Activated naive CD8-positive, alpha-beta T cell treated with anti-CD3 and anti-CD28 coated beads, Interleukin-2, amount 10 ng/mL, durations not matched to agents 7 days and 5 days (primary cell): ENCODE measurements at places on chromosomes 1 and 21. TPM values are rescaled to one million over a fixed set of nuclear protein-coding genes. Genes with fewer than 3 reads are reported as not detected.

SELE gene
- not detected for total RNA-seq

FAM72C gene
- 8.0 TPM for total RNA-seq

INSRR gene
- 0.47 TPM for total RNA-seq

UTS2 gene
- 2.0 TPM for total RNA-seq

LHX8 gene
- not detected for total RNA-seq

PLEKHA6 gene
- 0.97 TPM for total RNA-seq

NFASC gene
- 0.31 TPM for total RNA-seq

C1QA gene
- 0.61 TPM for total RNA-seq

TRIM46 gene
- 13.4 TPM for total RNA-seq

ADAMTS1 gene
- 1.6 TPM for total RNA-seq

SPRR2A gene
- total RNA-seq: not detected

CACHD1 gene
- total RNA-seq: 0.82 TPM

SPRR3 gene
- total RNA-seq: not detected

SPRR2D gene
- not detected for total RNA-seq

RAB42 gene
- total RNA-seq: 0.79 TPM

DNA sequence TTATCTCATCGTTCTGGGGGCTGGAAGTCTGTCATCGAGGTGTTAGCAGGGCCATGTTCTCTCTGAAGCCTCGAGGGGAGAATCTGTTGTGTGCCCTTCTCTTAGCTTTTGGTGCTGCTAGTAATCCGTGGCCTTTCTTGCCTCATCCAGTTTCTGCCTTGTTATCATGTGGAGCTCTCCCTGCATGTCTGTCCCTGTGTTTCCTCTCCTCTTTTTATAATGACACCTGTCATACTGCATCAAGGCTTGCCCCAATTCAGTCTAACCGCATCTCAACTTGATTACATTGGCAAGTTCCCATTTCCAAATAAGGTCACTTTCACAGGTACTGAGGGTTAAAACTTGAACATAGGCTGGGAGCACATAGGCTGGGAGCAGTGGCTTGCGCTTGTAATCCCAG, 82.6 kb upstream of the CNIH3 start:
- H3K36me3 ChIP-seq: no peaks in the 10 kb centered on the region
- H3K4me1 ChIP-seq: no peaks in the 10 kb centered on the region
- no peak for DNase-seq
- no peak overlapping the region for H3K27ac ChIP-seq
- H3K27me3 ChIP-seq: peaks cover 15% of the 10 kb centered on the region

DNA sequence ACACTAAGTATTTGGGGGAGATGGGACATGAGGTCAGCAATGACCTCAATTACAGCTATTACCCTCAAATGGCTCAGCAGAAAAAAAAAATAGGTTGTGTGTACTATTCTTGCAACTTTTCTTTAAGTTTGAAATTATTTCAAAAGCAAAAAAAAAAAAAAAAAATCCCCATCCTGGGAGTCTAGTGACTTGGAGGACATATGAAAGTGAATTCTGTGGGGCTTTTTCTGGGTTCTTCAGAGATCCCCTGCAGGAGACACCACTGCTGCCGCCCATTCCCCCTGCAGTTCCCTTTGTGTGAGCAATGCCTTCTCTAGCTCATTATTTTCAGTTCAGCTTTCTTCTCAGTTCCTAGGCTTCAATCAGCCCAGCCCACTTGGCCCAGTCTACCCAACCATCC, 16.7 kb downstream of the HSD11B1 start:
- H3K4me1 ChIP-seq: peaks cover 9% of the 10 kb centered on the region
- no peak for DNase-seq
- H3K36me3 ChIP-seq: peaks cover 4% of the 10 kb centered on the region
- no peak overlapping the region for H3K27ac ChIP-seq
- H3K27me3 ChIP-seq: no peaks in the 10 kb centered on the region

DNA sequence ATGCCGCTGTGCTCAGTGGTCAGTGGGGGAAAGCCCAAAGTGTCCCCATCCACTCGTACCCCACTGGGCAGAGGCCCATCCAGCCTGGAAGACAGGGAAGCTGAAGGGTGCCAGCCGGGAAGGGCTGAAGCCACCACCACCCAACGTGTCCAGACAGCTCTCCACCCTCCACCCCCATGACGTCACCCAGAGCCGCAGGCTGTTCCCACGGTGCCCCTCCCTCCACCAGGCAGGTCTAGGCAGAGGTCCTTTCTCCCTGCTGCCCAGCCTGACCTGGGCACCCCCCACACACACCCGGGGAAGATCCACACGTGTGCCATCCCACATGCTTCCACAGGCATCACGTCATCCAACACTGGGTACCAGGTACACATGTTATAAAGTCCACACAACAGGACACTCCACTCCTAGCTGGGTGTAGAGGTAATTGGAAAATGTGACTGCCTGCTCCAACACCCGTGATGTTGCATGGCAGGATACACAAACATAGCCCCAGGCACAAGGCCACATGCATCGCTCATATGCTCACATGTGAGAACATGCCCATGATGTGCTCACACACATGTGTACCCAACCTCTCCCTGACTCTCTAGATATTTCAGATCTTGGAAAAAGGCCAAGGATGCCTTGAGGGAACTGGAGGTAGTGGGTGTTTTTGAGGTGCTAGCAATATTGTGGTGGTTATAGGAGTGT, 5.1 kb upstream of the ARHGAP30 start:
- H3K4me3 ChIP-seq: no peak overlapping the region
- peak overlapping the region; percentile 46 for H3K27ac ChIP-seq
- H3K4me1 ChIP-seq: peaks cover 33% of the 10 kb centered on the region
- no peaks in the 10 kb centered on the region for H3K27me3 ChIP-seq
- no peaks in the 10 kb centered on the region for H3K36me3 ChIP-seq

DNA sequence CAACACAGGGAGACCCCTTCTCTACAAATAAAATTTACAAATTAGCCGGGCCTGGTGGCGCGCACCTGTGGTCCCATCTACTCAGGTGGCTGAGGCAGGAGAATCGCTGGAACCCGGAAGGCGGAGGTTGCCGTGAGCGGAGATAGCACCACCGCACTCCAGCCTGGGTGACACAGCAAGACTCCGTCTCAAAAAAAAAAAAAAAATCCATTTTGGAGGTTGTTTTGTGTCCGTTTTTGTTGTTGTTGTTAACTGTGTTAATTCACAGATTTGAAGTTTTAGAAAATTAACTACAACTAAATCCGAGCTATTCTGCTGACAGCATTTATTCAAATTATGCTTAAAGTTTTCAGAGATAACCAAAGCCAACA, 618 bp downstream of the CLCC1 start:
- peak overlapping the region; percentile 77 for H3K27ac ChIP-seq
- peak overlapping the region; percentile 78 for H3K4me3 ChIP-seq
- H3K4me1 ChIP-seq: peaks cover 10% of the 10 kb centered on the region
- DNase-seq: peak; percentile 49

- H3K4me1 ChIP-seq: peaks cover 4% of the 10 kb centered on the region
- H3K4me3 ChIP-seq: no peak overlapping the region
- H3K27ac ChIP-seq: no peak overlapping the region
- DNase-seq: no peak
- peaks cover 79% of the 10 kb centered on the region for H3K27me3 ChIP-seq
Observed at GRCh38 chr1:213979751-213980586, 7.8 kb upstream of the PROX1 start.

GRCh38 chr1:17881761-17882160, 126.6 kb downstream of the ACTL8 start:
- no peaks in the 10 kb centered on the region for H3K4me1 ChIP-seq
- DNase-seq: no peak
- H3K36me3 ChIP-seq: no peaks in the 10 kb centered on the region
- no peaks in the 10 kb centered on the region for H3K27me3 ChIP-seq
- H3K4me3 ChIP-seq: no peak overlapping the region

DNA sequence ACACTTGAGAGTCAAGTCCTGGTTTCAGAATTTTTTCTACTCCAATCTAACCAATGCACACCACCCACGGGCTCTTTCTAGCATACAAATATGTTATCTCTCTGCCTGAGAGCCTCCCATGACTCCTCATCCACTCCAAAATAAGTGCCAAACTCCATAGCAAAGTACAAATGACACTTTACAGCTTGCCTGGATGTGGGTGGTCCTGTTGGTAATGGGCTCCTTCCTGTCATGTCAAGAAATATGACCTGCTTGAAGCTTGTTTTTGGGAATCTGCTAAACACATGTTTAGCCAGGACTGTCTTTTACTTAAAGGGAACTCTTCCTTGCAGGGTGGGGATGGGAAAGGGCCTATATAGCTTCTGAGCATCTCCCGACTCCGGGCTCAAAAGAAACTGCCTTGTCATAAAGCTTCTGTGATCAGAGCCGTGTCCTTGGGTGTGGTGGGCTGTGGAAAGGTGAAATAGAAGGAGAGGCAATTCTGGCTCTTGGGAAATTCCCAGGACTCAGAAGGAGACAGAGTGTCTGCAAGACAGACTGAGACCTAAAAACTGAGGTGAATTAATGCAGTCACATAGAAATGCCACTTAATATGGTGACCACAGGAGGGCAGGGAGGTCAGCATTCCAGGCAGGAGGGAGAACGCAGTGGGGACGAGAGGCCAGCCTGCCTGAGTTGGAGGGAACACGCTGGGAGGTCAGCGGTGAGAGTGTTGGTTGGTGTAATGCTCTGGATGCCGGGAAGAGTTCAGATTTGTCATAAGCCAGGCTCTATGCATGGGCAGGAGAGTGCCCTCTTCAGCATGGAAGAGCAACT, 6.1 kb upstream of the IGFN1 start:
- H3K27me3 ChIP-seq: peaks cover 27% of the 10 kb centered on the region
- no peak for DNase-seq
- H3K27ac ChIP-seq: no peak overlapping the region
- H3K36me3 ChIP-seq: no peaks in the 10 kb centered on the region
- no peaks in the 10 kb centered on the region for H3K4me1 ChIP-seq
- no peak overlapping the region for H3K4me3 ChIP-seq

DNA sequence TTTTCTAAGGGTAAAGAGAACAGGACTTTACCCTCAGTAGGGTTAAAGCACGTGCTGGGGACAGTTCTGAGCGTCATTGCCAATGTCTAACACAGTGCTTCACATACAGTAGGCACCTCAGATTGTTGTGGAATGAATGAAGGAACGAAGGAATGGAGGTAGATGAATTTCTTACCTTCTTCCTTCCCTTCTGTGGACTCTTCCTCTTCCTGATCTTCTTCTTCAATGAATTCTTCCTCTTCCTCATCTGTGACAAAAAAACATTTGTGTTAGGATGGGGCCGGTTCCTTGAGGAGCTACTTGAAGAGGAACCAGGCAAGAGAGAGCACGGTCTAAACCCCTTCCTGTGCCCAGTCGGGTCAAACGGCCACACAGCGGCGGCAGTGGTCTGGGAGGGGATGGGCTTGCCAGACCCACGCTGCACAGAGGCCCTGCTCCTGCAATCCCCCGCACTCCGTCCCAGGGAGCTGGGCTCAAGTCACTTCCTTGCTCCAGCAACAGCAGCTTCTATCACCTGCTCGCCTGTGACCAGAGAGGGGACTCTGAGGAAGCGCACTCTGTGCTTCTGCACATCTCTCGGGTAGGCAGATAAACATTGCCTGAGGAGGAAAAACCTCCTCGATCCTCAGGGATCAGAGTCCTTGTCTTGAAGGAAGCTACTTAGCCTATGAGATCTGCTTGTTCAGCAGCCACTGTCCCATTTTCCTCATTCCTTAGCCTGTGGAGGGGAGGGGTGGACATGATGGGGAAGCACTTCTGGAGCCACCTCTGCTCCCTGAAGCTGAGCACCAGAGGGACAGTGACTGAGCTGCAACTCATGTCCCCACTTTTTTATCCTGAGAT, 8.0 kb upstream of the SLC30A2 start:
- no peak for DNase-seq
- H3K27ac ChIP-seq: no peak overlapping the region
- peaks cover 53% of the 10 kb centered on the region for H3K27me3 ChIP-seq
- H3K36me3 ChIP-seq: no peaks in the 10 kb centered on the region

DNA sequence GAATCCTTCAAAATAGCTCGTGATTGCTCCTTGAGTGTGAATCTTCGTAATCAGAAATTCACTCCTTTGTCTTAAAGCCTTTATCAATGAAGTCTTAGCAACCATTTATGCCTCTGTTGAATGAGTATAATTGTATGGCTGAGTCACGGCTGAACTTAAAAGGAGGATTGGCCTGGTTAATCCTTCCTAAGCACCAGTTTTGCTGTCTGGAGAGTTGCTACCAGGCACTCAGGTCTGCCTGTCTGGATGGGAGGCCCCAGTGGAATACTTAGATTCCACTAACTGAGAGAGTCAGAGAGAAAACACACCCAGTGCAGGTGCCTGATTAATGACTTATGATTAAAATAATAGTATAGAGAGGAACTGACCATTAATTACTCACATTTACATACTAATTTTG, 7.6 kb upstream of the HHAT start:
- H3K36me3 ChIP-seq: no peaks in the 10 kb centered on the region
- peaks cover 1% of the 10 kb centered on the region for H3K4me1 ChIP-seq
- no peak for DNase-seq
- no peak overlapping the region for H3K27ac ChIP-seq

GRCh38 chr1:234778221-234779159, 168.5 kb upstream of the IRF2BP2 start:
- no peak for DNase-seq
- no peaks in the 10 kb centered on the region for H3K27me3 ChIP-seq
- H3K27ac ChIP-seq: no peak overlapping the region
- H3K4me1 ChIP-seq: peaks cover 5% of the 10 kb centered on the region
- H3K4me3 ChIP-seq: no peak overlapping the region

- DNase-seq: no peak
- no peaks in the 10 kb centered on the region for H3K27me3 ChIP-seq
- peaks cover 6% of the 10 kb centered on the region for H3K4me1 ChIP-seq
- H3K27ac ChIP-seq: no peak overlapping the region
- peaks cover 2% of the 10 kb centered on the region for H3K36me3 ChIP-seq
Observed at GRCh38 chr1:172138634-172139033, 281.9 kb upstream of the C1orf105 start.

GRCh38 chr21:17045214-17045853, 467.5 kb upstream of the CXADR start:
- H3K4me3 ChIP-seq: no peak overlapping the region
- H3K36me3 ChIP-seq: no peaks in the 10 kb centered on the region
- H3K27ac ChIP-seq: no peak overlapping the region
- H3K27me3 ChIP-seq: no peaks in the 10 kb centered on the region
- no peaks in the 10 kb centered on the region for H3K4me1 ChIP-seq
- DNase-seq: no peak

GRCh38 chr1:101847626-101848025, 149.1 kb downstream of the OLFM3 start:
- H3K4me3 ChIP-seq: no peak overlapping the region
- H3K27ac ChIP-seq: no peak overlapping the region
- H3K4me1 ChIP-seq: no peaks in the 10 kb centered on the region
- H3K27me3 ChIP-seq: peaks cover 4% of the 10 kb centered on the region
- no peak for DNase-seq
- H3K36me3 ChIP-seq: no peaks in the 10 kb centered on the region

GRCh38 chr1:98546319-98546718, 115.2 kb upstream of the SNX7 start:
- H3K4me3 ChIP-seq: no peak overlapping the region
- DNase-seq: no peak
- H3K4me1 ChIP-seq: no peaks in the 10 kb centered on the region
- H3K27me3 ChIP-seq: no peaks in the 10 kb centered on the region
- H3K36me3 ChIP-seq: no peaks in the 10 kb centered on the region
- H3K27ac ChIP-seq: no peak overlapping the region

GRCh38 chr1:215277532-215277931, 195.0 kb downstream of the KCNK2 start:
- no peak overlapping the region for H3K4me3 ChIP-seq
- H3K27me3 ChIP-seq: no peaks in the 10 kb centered on the region
- no peak overlapping the region for H3K27ac ChIP-seq
- H3K4me1 ChIP-seq: no peaks in the 10 kb centered on the region

GRCh38 chr1:234289538-234290305, 83.5 kb upstream of the COA6 start:
- H3K36me3 ChIP-seq: peaks cover 54% of the 10 kb centered on the region
- DNase-seq: no peak
- H3K4me1 ChIP-seq: no peaks in the 10 kb centered on the region
- H3K27me3 ChIP-seq: no peaks in the 10 kb centered on the region
- H3K4me3 ChIP-seq: no peak overlapping the region
- no peak overlapping the region for H3K27ac ChIP-seq

GRCh38 chr1:164735315-164736052, 176.5 kb downstream of the PBX1 start:
- H3K4me1 ChIP-seq: no peaks in the 10 kb centered on the region
- H3K4me3 ChIP-seq: no peak overlapping the region
- H3K36me3 ChIP-seq: no peaks in the 10 kb centered on the region
